T follicular helper cell (primary cell): ENCODE measurements at places on chromosomes 2 and 18.

- no peak for DNase-seq
Measured at GRCh38 chr2:232781765-232782164, 5.4 kb upstream of the KCNJ13 start.

GRCh38 chr2:7999683-8000476, 682.0 kb upstream of the ID2 start:
- no peak for DNase-seq

GRCh38 chr2:240786355-240786841, 33.6 kb downstream of the KIF1A start:
- no peak for DNase-seq

DNA sequence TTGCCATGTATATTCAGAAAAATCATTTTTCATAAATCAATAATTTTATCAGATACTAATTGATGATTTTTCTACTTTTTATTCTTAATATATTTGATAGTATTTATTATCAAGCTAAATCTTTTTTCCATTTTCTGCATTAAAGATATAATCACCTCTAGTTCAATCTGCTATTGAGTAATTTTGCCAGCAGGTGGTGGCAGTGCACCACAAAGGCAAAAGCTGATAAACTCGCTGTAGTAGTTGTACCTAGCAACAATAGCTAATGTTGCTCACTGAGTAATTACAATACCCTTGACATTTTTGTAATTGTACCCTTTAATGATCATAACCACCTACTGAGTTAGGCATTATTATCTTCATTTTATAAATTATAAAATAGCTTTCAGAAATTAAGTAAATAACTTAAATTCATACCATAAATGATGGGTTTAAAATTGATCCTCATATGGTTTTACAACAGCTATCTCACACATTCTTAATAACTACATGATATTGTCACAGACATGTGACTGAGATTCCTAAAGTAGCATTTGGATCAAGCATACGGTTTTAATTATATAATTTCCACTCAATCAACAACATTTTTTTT, 52.0 kb upstream of the CALCRL start:
- no peak for DNase-seq

DNA sequence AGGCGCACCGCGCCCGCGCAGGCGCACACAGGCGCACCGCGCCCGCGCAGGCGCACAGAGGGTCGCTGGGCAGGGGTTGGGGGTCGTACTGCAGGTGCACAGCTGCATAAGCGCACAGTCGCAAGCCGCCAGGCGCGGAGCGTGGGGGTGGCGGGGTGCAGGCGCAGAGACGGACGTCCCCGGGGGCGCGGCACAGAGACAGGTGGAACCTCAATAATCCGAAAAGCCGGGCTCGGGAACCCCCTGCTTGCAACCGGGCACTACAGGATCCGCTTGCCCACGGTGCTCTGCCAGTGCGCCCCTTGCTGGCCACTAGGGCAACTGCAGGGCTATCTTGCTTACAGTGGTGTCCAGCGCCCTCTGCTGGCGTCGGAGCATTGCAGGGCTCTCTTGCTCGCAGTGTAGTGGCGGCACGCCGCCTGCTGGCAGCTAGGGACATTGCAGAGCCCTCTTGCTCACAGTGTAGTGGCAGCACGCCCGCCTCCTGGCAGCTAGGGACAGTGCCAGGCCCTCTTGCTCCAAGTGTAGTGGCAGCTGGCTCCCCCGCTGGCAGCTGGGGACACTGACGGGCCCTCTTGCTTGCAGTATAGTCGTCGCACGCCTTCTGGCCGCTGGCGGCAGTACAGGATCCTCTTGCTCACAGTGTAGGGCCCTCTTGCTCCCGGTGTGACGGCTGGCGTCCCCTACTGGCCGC, 34.9 kb downstream of the FAM110C start:
- peak; percentile 51 for DNase-seq

DNA sequence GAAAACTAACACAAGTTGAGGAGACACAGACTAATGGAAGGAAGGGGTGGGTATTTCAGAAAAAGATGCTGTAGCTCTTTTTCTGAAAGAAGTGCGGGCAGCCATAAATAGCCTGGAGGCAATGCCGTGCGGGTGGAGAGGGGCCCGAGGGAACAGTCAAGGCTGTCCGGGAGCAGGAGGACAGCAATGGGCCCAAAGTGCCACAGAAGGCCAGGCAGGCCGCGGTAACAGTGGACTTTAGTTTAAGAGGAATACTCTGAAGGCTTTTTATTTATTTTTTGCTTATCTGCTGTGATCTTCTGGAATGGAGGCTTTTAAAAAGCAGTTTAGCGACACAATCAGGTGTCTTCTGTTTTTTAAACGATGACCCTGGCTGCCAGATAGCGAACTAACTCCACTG, 2.8 kb downstream of the ITGB1BP1 start:
- no peak for DNase-seq

DNA sequence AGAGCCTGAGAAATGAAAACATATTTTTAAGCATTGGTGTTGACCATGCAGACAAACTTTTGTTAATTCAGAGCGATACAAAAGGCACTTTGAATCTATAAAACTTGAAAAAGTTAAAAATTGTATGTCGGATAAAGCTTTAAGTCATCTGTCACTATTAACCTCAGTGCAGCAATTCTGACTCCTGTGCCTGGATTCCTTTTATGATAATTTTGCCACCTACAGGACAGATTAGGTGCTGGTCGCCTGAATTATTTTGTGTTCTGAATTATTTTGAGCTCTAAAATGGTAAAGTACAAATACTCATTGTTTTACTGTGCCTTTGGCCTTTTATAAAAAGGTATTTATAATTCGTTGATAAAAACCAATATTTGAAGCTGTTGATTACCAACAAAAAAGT, 19.4 kb upstream of the RNF138 start:
- DNase-seq = no peak

DNA sequence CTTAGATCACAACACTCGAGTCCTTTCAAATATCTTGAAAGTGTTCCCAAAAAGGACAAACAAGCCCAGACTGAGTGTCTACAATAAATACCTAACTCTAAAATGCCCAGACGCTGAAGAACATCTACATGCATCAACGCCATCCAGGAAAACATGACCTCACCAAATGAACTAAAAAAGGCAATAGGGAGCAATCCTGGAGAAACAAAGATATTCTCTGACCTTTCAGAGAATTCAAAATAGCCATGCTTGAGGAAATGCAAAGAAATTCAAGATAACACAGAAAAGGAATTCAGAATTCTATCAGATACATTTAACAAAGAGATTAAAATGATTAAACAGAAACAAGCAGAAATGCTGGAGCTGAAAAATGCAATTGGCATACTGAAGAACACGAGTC, 61.2 kb upstream of the CHN1 start:
- no peak for DNase-seq

- DNase-seq = no peak
Measured at GRCh38 chr2:97745474-97746174, 32.2 kb downstream of the ZAP70 start.

DNA sequence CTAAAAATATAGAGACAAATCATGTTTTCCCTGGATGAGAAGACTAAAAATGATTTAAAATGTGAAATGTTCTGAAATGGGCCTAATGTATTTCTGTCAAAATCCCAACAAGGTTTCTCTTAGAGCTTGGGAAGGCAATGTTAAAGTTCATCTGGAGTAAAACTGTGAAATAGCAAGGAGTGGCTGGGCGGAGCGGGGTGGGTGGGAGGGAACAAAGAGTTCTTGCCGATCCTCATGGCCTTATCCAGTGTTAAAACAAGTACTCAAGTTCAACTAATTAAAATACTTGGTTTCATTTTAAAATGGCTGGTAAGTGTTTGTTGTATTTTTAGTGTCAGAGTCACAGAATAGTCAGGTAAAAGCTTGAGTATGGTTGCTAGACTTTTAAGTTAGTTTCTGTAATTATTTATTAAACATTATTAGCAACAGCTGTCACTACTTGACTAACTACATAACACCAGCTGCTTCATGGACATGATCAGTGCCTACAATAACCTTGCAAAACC, 87.3 kb downstream of the RTN4 start:
- DNase-seq = no peak

- no peak for DNase-seq
Measured at GRCh38 chr18:55999641-56000040, 411.6 kb upstream of the TCF4 start.

DNA sequence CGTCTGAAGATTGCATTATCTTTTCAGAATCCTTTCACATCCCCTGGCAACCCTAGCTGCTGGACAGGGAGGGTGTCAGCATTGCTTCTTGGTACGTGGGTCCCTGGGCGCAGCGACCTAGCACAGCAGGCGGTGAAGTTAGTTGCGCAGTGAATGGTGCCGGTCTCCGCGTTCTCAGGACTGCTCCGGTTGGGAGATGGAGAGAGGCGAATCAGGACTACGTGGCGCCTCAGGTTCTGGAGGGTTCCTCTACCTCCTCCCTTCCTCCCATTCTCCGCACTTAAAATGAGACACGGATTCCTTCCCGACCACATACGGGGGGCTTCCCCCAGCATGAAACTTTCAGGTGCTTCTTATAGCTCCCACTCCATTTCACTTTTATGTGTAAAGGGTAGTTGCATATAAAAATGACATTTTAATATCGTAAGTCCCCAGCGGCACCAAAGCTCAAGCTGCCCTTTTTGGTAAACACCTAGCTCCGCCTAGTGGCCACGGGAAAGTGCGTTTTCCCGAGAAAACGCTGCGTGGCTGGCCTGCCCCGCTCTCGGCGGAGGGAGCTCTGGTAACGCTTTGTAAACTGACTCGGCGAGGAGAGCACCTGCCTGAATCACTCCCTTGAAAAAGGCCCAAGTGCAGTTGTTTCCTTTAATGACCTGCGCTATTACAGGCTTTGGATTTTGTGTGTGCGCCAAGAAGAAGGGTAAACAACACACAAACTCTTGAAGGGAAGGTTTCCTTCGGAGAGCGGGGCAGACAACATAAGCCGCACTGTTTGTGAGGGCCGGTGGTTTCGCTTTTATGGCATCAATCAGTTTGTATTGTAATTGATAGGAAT, 32.9 kb upstream of the INHBB start:
- peak; percentile 55 for DNase-seq

GRCh38 chr18:32310774-32311173, 120.9 kb downstream of the MEP1B start:
- DNase-seq = no peak

- DNase-seq = no peak
Measured at GRCh38 chr2:104606056-104606455, 247.9 kb upstream of the POU3F3 start.

DNA sequence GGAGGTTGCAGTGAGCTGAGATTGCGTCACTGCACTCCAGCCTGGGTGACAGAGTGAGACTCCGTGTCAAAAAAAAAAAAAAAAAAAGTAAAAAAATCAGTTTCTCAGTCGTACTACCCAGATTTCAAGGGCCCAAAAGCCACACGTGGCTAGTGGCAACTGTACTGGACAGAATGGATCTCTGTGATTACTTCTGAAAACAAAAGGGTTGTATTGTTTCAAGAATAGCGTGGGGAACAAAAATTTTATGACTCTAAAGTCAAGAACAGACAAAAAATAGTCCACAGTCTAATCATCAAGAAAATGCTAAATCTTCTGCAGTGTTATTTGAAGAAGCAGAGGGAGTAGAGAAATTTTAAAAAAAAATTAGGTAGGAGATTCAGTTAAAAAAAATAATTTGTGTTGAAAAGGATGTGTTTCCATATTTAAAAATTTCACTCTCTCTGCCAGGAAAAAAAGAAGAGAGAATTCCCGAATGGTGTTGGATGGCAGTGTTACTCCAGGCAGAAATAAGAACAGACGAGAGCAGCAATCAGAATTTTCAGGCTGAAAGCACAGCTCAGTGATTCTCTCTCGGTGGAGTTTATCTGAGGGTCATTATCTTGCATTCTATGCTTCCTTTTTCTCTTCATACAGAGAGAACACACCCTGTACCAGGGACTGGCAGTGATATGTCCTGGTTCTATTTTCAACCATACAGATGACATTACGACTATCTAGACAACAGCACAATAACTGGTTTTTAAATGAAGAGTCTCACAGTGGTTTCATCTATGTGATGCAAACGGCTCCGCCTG, 61.8 kb downstream of the CABYR start:
- no peak for DNase-seq

DNA sequence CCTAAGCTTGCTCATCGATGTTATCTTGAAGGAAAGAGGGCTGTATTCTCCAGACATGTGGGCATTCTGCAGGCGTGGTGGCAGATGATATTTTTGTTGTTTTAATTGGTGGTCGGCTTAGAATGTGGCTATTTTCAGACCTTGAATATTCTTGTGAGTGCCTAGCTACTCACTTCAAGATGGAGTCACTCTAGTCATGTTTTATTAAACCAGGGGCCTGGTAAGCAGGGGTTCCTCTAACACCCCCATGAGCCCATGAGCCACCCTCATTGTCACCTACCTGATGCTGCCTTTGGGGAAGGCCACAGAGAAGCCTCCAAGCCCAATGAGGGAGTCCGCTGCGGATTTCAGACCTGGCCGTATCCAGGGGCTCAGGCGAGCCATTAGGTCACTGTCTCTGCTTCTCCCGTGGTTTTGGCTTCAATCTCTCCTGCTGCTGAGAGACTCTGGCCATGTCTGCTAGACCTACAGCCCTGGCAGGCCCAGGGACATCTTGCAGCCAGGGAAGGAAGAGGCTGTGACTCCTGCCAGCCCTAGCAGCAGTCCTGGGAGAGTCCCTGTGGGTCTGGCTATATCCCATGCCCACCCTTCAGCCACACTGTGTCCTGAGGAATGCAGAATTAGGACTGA, 16.3 kb upstream of the KLF11 start:
- DNase-seq = no peak

DNA sequence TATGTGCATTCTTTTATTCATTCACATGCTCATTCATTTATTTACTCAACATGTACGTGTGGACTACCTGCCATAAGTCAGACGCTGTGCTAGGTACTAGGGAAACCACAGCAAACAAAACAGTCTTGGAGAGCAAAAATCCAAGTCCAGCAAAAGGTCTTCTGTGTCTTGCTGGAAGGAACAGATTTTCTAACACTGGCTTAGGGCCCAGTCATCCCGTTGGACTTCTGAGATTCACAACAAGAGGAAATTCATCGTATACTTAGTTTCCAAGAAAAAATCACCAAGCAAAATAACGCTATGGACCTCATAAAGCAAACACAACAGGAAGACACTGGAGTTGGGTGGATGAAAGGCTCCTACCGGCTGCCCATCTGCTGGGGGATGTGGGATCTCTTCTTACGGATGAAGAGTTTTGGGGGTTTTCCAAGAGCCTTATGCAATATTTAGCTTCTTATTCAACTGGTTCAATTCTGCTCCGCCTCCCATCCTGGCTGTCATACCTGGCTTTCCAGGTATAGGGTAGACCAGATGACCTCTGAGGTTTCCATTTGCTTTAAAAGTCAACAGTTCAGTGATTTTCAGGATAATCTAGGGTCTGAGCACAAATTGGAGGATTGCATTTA, 262.7 kb downstream of the HAUS1 start:
- no peak for DNase-seq

DNA sequence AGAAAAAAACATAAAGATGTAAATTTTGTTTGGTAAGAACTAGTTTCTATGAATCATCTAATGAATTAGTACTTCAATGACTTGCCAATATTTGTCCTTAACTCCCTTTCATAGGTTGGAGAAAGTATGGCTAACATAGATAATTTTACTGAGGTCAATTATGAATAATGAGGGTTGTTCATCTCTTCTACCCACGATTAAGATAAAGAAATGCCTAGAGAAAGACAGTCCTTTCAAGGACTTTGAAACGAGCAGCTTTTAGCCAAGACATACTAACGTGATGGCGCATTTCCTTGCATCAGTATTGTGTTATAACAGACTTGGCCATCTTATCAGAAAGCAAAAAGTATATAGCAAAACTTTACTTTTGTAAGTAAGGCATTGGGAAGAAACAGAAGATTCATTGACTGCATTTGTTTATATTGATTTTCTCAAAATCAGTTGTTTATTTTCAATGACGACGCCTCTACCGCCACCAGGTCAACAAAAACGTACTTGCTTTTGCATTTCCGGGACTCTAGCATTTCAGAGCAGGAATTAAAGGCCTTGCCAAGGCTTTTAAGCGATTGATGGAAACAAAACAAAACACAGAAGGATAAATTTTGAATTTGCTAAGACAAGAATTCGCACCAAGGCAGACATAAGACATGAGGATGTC, 961 bp downstream of the RBM43 start:
- no peak for DNase-seq
